Stimulated activated CD4-positive, alpha-beta T cell treated with anti-CD3 and anti-CD28 coated beads, Interleukin-4, amount 100 ng/mL, for 24 hours (primary cell): ENCODE measurements at places on chromosomes 3 and 15.
A peak's percentile ranks its signal among the peaks of the same experiment; 100 is the strongest.

DNA sequence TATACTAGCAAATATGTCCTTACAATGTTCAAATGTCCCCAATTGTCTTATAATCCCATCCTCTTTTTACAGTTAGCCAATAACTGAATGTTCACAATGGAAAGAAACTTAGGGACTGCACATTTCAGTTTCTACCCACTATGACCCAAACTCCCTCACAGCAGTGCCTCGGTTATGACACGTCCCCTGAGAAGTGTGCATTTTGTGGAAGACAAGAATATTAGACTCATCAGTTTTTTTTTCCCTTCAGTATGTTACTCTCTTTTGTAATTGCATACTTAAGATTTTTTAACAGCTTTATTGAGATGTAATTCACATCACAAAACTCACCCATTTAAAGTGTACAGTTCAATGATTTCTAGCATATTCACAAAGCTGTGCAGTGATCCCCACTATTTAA is 64.8 kb downstream of the IGF2BP2 start:
- DNase-seq: no peak

GRCh38 chr15:37019479-37020433 is 80.6 kb downstream of the MEIS2 start:
- no peak for DNase-seq

- DNase-seq: no peak
These were observed 380.6 kb upstream of the RBMS3 start for GRCh38 chr3:28900301-28900700.

GRCh38 chr3:10915376-10915775 is 77.2 kb upstream of the SLC6A1 start:
- DNase-seq: no peak

GRCh38 chr3:162141272-162141791 is 644.7 kb downstream of the OTOL1 start:
- no peak for DNase-seq

DNA sequence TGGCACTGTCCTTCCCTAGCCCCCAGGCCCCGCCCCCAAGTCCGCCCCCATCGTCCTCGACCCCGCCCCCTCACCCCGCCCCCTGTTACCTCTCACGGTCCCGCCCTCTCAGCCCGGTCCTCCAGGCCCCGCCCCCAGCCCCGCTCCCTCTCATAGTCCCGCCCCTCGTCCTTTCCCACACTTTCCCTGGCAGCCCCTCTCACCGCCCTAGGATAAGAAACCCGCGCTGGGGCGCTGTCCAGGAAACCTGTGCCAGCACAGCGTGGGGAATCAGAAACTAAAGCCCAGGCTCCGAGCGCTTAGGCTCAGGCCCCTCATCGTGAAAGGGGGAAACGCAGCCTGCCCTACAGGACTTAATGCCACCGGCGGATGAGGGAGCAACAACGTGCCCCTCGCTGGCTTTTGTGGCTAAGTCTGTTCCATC is 20.9 kb downstream of the TRPM1 start:
- DNase-seq: peak; percentile 13

DNA sequence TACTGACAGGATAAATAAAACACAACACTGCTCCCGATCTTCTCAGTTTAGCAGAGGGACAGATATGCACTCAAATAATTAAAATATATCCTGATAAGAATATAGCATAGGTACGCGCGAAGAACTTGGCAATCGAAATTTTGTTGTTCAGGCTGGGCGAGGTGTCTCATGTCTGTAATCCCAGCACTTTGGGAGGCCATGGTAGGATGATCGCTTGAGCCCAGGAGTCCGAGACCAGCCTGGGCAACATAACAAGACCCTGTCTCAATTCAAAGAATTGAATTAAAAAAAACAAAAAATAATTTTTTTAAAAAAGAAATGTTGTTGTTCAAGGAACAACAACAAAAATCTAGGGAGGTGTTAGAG is 7.6 kb downstream of the B2M start:
- no peak for DNase-seq

DNA sequence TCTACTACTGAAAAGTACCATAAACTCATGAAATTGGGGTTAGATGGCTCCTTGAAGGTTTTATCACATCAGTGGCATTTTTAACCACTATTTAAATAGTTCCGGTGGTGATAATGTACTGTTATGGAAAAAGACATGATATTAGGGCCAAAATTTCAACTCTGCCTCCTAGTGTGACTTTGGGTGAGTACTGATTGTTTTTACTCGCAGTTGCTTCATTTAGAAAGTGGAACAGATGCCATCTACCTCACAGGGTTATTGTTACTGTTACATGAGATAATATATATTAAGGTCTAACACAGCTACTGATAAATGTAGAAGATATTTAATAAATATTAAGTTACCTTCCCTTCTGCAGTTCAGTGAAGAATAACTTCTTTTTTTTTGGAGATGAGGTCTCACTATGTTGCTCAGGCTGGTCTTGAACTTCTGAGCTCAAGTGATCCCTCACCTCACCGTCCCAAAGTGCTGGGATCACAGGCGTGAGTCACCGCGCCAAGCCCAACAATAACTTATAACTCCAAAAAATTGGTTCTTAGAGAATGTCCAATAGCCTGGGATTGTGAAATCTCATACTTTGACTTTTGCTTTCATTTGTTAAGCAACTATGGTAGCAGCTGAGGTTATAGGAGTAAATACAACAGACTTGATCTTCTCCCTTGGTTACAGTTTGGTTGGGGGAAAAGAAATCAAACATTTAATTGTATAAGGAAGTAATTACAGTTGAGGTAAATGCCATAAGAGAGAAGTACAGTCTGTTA is 48.3 kb downstream of the MEF2A start:
- no peak for DNase-seq

DNA sequence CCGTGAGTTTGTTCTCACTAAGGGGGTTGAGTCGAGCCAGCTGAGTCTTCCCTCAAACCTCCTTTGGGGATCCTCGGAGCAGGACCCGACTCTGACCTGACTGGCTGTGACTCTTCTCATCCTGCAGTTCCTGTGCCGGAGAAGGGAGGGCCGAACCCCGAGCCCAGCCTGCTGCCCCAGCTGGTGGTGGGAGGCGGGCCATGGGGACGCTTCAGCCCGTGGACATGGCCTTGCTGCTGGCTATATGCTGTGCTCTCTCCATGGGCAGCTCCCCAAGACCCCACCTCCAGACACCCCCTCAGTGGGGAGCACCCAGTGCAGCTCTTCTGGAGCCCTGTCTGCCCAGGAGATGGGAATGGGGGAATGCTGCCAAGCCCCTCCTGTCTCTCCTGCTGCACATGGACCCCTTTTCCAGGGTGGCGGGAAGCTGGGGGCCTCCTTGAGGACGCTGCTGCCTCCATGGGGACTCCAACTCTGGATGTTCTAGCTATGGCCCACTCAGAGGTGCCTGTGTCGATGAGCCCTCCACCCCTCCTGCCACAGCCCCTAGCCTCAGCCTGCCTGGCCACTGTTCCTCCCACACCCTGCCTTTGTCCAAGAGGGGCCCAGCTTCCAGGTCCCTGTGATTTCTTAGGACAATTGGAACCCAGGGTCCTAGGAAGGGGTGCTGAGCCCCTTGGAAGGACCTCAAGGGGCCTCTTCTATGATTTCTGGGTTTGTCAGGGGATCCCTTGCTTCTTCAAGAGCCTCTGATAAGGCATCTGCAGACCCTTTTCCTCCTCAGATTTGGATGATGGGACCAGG is 12.8 kb downstream of the C15orf39 start:
- DNase-seq: no peak

DNA sequence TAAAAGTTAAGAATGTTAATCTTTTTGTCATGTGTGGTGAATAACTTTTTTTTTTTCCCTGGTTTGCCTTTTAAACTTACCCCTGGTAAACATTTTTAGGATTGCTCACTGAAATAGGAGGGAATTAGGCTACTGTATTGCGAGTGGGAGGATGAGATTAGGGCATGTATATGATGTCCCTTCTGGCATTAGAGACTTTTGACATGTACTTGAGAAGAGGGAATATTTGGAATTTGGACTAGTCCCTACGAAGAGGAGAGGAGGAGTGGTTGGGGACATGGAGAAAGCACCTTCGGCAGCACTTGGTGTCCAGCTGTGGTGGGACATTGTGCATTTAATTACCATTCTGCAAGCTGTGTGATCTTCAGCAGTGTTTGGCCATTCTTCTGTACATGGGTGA is 25.0 kb downstream of the PDE8A start:
- no peak for DNase-seq

- DNase-seq: no peak
These were observed 14.7 kb upstream of the SECISBP2L start for GRCh38 chr15:49060710-49061495.

DNA sequence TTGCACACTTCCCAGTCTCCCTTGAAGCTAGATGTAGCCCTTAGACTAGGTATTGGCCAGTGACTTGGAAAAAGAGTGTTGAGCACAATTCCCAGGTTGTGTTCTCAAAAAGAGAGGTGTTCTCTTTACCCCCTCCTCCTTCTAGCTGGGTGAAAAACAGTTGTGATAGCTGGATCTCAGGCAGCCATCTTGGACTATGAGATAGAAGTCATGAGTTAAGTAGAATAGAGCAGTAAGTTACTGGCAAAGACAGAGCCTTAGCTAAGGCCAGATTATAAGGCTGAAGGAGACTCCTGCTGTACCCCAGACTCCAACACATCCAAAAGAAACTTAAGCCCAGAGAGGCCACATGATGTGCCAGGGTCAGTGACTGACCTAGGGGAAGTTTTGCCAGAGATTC is 8.1 kb upstream of the STRA6 start:
- no peak for DNase-seq

GRCh38 chr15:61951949-61952348 is 108.3 kb downstream of the VPS13C start:
- DNase-seq: no peak

GRCh38 chr3:182485301-182485700 is 308.0 kb upstream of the ATP11B start:
- no peak for DNase-seq

DNA sequence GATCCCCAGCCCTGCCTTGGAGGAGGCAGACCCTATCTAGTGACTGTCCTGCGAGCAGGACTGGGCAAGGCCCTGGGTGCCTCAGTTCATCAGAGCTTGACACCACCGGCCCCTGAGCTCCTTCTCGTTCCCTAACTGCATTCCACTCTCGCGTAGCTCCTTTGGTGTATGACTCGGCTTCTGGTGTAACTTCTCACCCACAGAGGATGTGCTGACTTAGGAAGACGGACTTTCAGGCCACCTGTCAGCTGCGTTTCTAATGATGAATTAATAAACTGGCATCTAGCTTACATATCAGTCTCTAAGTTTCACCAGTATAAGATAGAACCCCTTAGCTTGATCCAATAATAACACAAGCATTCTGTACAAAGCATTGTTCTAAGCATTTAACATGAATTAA is 17.5 kb downstream of the ABCF3 start:
- DNase-seq: no peak

- no peak for DNase-seq
These were observed 65.6 kb upstream of the NEDD4 start for GRCh38 chr15:56058986-56059385.

DNA sequence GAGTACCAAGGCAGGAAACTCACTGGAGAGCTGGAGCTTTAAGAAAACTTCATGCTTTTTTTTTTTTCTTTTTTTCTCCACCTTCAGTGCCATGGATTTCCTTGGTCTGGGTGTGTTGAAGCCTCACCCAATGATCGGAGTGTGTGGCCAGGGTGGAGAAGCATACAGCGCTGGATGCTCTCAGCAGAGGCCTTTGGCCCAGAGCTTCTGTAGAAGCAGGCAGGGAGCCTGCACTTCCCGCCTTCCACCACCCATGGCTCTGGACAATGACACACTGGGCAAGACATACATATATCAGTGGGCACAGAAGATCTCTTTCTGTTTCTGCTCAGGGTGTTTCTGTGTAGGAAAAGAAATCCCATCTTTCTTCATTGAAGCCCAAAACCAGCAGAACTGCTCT is 55.8 kb upstream of the ACAD9 start:
- no peak for DNase-seq

DNA sequence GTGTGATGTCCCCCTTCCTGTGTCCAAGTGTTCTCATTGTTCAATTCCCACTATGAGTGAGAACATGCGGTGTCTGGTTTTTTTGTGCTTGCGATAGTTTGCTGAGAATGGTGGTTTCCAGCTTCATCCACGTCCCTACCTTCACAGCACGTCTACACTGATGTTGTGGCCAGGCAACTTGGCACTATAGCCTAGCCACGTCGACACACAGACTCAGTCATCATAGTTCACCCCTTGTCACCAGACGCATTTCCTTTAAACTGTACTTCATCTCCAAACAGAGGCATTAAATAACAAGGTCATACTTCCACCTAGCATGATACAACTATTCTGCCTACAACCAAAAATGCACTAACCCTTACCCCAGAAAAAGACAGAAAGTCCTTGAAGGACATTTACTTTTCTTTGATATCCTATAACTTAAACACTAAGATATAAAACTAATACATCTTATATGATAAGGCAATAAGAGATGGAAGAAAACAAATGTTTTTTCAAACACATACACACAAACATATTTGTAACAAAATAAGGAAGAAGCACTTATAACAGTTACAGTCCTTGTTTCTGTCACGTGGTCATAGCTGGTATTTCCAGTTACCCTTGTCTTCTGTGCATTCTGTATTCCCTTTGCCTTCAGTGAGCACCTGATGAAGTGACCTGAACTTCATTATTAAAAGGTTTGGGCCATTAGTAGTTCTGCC is 121.4 kb downstream of the KLF13 start:
- DNase-seq: no peak

- no peak for DNase-seq
These were observed 419.8 kb upstream of the THBS1 start for GRCh38 chr15:39161096-39161495.

DNA sequence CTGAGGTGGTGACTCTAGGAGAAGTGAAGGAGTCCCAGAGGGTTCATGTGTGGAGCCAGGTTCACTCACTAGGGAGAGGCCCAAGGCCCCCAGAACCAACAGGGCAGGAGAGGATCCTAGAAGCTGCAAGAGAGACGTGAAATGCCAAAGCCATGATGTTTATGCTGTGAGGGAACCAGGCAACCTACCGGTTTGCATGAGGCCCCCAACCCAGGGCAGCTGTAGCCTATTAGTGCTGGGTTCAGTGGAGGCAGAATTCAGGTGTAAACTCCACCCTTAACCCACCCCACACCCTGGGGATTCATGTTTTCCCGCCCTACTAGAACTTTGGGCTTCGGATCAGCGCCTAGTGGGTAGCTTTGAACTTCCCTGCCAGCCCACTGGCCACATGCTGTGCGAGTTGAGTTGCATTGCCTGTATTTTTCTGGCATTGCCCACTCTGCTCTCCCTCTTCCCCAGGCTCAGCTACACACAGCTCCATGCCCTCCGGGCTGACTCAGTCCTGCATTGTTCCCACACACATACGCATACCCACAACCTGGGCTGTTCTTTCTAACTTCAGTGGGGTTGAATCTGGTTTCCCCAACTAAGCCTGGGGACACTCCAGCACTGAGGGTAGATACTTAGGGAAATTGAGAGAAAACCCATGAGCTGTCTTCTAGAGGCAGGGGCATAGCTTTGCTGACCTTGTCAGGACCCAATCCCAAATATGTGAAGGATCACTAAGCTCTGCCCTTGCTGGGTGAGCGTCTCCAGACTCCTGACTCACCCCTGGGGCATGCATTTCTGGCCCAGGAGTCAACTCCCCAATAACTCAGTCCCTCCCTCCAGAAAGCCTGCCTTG is 2.0 kb upstream of the ZBTB47 start:
- no peak for DNase-seq
